ENCODE measurements at places on chromosomes 4 and X.

- DNase-seq = peak; percentile 7
These were observed 25.6 kb downstream of the ZDHHC9 start for GRCh38 chrX:129818123-129818522.

DNA sequence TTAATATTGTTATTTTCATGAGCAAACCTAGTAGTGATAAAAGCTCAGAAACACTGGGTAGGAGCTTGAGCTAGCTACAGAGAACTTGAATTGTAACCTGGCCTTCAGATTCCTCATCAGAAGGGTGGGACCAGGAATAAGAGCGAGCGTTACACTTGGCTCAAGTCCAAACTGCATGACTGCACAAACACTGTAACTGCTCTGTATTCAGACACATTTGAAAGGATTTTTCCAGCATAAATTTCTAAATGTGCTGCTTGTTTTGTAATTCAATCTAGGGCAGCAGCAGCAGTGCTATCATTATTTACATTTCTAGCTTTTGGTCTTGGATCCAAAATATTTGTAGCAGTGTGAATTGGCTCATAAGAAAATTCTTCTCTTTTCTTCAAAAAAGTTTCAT, 133.0 kb upstream of the TMLHE start:
- peak; percentile 10 for DNase-seq

DNA sequence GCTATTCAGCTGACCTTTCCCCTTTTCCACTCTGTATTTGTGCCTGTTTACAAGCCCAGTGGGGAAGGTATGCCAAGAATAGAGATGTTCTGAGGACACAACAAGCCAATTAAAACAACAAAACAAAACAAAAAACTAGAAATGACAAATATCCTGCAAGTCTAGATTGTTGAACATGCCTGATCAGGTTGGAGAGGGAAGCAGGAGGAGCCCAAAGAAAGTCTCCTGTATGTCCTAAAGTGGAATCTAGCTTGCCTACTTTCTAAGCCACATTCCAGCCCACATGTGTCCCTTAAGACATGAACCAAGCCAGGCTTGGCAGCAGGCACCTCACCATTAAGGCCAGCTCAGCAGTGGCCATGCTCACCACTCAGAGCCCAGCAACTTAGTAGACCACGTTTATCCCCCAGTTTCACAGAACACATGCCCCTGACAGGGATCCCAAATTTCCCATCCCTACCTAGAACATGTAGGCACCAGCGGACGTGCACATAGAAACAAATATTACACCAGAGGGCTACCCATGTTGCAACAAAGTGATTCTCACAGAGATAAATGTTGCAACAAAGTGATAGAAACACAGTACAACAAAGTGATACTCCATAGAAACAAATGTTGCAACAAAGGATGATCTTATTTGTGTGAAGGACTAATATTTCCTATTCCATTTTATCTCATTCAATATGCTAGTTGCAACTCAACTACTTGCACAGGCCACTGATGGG, 48.3 kb downstream of the CD99L2 start:
- no peak for DNase-seq

DNA sequence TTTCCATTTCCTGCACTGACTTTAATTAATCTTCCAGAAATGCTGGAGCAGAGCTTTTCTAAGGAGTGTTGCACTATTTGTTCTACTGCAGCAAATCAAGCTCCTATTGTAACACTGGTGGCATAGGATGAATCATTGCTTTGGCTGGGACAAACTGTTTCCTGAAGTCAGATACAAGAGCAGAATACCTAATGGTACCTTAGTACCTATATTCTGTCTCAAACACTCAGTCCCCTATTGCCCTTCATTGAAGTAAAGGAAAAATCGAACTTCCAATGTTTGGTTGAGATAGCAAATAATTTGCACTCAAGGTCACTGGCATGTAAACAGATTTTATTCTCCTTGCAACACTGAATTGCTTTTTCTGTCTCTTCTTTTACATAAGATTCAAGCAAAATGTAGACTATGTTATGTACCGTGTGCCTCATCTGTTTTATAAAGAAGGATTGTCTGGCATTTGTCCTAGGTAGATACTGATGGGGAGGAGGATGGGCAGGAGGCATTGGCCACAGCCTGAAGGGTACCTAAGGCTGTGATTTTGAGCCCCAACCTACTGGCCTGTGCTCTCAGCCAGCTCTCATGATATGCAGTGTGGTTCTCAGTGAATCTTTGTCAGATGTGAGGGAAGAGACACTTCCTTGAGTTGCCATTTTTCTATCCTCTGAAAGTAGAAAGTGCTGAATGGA, 141.6 kb downstream of the AASDH start:
- DNase-seq = peak; percentile 5

DNA sequence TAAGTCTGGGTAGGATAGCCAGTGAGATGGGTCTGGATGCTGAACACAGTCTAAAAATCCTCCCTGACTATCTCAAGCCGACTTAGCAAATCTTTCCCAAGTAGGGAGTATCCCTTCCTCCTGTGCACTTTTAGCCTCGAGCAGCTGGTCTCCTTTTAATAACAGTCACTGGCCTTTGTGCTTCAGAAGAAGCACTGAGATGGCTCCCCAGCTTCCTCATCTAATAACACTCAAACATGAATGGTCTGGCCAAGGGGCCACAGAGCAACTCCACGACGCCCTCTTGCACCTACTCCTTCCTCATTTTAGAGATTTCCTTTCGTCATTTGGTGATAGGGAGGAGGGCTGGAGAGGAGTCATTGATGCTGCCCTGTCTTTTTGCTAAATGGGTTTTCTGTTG, 78.8 kb upstream of the TMEM150C start:
- DNase-seq = no peak

- peak; percentile 77 for DNase-seq
These were observed 339.0 kb upstream of the BOD1L1 start for GRCh38 chr4:13966231-13967195.

DNA sequence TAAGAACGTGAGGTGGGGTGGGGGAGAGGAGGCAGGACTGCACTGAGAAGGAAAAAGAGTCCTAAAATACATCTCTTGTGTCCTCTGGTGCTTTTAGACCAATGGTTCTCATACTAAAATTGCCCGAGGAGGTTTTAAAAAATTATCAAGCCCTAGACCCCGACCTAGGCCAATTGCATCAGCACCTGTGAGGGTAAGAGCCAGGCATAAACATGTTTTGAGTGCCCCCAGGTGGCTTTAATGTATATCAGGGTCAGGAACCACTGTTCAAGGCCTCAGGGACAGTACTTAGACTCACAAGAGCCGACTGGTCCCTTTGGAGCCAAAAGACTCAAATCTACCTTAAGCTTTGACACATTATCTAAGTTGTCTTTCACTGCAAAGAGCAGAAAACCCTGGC, 37.5 kb upstream of the TMEM150C start:
- no peak for DNase-seq

DNA sequence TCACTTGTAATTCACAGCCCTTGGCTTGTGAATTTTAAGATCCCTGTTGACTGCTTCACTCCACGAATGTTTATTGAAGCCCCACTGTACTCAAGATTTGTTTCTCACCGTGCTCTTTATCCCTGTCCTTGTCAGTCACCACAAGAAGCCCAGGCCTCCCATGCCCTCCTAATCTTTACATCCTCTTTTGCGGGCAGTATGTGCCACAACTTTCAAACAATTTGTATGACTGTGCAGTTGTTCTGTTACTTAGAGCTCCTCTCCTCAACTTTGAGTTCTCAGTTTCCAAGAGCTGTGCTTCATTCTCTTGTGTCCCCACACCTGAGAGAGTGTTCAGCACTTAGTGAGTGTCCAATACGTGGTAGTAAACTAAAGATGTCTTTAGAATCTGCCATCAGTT, 467.7 kb downstream of the NKX6-1 start:
- DNase-seq = no peak

DNA sequence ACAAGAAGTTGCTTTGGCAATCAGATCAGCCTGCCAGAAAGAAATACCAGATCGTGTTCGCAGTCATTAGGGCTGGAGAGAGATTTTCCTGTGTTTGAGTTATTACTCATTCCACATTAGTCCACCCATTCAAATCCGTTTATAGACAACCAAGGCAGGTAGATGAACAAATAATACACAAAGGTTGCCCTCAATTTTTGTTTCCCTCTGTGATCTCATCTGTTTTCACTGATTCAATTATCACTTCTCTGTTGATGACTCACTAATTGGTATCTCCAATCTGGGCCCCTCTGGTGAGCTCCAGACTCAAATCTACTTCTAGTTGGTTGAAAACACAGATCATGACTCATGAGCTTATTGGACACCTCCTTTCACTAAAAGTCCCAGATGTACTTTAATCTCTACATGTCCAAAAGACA, 54.5 kb downstream of the CHM start:
- peak; percentile 44 for DNase-seq

DNA sequence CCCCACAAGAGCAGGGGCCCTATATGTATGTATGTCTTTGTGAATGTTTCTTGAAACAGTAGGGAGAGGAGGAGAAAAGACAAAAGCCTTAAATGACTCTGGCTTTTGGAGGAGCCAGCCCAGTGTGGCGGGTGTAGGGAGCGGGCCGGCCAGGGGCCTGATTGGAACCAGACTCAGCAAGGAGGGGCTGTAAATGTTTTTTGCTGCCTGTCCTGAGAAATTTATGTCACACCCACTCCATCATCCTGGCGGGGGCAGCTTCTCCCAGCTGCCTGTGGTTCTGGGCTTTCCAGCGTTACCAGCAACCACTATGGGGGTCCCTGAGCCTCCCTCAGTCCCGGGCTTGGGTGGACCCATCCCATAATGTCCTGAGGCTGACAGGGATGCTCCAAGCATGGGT, 130.8 kb downstream of the PJA1 start:
- no peak for DNase-seq

DNA sequence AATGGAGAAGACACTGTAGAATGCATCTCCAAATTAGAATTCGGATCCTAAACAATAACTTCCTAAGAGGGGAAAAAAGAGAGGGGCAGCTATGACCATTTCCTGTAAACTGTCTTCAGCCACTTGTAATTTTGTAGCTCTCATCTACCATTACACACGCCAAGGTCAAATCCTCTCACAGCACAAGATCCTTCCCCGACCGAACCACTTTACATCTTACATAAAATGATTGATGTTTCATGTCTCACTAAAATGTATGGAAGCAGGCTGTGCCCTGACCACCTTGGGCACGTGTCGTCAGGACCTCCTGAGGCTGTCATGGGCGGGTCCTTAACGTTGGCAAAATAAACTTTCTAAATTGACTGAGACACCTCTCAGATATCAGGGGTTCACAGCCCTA, 24.1 kb upstream of the PBDC1 start:
- DNase-seq = peak; percentile 62

GRCh38 chr4:152089584-152089983, 328.8 kb upstream of the GATB start:
- DNase-seq = no peak

GRCh38 chr4:70749313-70749712, 27.5 kb downstream of the RUFY3 start:
- DNase-seq = no peak

DNA sequence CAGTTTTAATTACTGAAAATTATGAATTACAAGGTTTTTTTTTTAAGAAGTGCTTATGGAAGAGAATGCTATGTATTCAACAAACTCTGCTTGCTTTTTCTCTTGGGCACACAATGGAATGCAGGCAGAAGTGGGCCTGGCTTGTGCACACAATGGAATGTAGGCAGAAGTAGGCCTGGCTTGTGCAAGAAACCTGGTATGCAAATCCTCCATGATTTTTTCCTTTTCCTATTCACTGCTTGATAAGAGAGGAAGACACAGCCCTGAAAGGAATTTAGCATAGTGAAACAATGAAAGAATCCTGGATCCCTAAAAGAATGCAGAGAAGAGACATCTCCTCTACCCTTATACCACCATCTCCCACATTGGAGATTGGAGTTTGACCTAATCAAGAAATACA, 138.4 kb downstream of the COL25A1 start:
- no peak for DNase-seq

DNA sequence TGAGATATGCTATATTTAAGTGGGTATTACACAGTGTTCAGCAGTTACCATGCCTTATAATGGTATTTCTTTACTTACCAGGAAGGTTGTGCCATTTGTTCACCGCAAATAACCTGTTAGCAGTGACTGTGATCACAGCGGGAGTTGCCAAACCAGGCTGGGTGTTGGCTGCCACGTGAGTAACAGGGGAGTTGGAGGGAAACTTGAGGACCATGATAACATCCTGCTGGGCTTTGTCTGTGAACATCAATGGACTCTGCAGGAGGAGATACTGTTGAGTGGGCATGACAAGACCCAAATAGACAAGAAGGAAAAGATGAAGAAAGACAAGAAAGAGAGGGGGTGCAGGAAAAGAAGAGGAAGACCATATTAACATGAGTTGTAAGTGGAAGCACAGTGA, 242.9 kb downstream of the DCLK2 start:
- no peak for DNase-seq

GRCh38 chr4:21664355-21664754, 284.2 kb downstream of the KCNIP4 start:
- DNase-seq = no peak

- no peak for DNase-seq
These were observed 202.0 kb upstream of the PCDH7 start for GRCh38 chr4:30518211-30518610.

DNA sequence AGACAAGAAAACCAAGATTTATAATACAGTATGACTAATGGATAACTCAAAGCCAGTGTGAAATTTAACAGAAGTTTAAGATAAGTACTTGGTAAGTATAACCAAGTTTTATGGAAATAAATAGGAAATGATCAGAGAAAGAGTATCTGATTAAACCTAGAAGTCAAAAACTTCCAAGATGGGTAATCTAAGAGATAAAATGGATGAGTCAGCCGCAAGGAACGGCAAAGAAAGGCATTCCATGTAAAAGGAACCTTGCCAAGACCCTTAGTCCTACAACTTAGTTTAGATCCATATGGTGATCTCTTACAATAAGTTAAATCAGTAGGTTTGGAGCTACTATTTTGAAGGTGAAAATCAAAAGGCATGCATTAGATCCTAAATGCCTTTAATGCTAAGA, 34.8 kb downstream of the LIN54 start:
- DNase-seq = peak; percentile 5

- DNase-seq = no peak
These were observed 214.5 kb downstream of the KLHL4 start for GRCh38 chrX:87732133-87732532.

GRCh38 chr4:138090150-138090917, 151.8 kb downstream of the SLC7A11 start:
- DNase-seq = peak; percentile 87

DNA sequence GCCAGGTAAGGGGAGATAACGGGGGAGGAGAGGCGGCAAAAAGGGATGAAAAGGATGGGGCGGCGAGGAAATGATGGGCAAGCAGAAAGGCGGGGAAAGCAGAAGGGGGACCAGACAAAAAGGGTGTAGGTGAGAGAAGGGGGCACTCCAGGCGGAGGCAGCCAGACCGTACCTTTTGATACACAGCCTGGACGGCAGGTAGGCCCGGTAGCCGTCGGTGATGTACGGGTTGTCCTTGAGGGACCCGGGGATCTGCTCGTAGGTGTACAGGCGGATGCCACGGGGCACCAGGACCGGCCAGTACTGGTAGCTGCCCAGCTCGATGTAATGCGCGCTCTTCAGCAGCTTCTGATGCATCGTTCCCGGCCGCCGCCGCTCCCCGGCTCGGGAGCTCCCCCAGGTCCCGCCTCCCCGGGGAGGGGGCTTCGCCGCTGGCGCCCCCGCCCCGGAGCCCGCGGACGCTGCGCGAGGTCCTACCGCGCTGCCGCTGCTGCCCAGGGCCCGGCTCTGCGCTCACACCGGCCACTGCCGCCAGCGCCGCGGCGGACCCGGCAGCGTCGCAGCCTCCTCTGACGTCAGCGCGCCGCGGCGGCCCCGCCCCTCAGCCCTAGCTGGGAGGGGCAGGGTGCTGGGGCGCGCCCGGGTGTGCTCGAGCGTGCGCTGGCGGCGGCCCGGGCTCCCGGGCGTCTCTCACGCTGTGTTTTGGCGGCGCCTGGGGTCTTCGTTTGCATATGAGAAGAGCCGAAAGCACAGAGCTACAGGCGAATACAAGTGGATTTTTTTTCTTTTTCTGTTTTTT, at the start of gene PAQR3:
PAQR3 (minus strand) TSS at position 571 of the 799 bp plus-strand sequence; CDS start at position 357, 214 bp downstream.
- peak; percentile 79 for DNase-seq
